ENCODE measurements at places on chromosomes 7 and 10.

DNA sequence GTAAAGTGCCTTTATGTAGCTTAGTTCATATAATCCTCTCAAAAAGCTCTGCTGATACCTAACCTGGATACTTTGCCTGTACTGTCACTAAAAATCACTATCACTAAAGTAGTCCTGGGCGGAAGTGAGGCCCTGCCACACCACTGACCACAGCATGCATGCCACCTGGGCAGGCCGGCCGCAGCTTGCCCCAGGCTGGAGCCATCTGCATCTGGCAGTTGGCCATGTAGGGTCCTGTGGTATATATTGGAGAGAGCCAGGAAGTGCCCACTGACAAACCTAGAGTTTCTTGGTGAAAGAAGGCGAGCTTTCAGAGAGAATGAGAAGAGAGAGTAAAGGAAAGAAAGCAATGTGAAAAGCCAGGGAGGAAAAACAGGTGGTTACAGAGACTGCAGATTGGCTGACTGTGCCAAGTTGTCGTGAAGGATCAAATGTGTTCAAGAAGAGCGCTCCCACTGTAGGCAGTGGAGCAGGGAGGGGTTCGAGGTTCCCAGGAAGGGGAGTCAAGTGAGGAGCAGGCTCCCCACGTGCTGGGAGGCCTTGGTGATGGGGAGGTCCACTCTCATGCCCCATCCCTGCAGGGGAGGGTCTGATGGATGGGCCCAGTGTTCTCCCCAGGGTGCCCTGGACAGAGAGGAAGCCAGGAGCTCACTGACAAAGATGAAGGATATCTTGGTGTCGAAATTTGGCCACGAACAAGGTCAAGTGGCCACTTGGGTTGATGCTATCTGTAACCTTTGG, 13.6 kb downstream of the LOXL4 start:
- DNase-seq = no peak

GRCh38 chr7:100079024-100079560, 2.4 kb downstream of the ZNF3 start:
- no peak for DNase-seq

- peak; percentile 16 for DNase-seq
These were observed 129.1 kb upstream of the ITGB1 start for GRCh38 chr10:33087152-33087551.

GRCh38 chr7:137572056-137572784, 228.7 kb upstream of the PTN start:
- peak; percentile 42 for DNase-seq

- no peak for DNase-seq
These were observed 177.0 kb downstream of the REEP3 start for GRCh38 chr10:63697956-63698786.

DNA sequence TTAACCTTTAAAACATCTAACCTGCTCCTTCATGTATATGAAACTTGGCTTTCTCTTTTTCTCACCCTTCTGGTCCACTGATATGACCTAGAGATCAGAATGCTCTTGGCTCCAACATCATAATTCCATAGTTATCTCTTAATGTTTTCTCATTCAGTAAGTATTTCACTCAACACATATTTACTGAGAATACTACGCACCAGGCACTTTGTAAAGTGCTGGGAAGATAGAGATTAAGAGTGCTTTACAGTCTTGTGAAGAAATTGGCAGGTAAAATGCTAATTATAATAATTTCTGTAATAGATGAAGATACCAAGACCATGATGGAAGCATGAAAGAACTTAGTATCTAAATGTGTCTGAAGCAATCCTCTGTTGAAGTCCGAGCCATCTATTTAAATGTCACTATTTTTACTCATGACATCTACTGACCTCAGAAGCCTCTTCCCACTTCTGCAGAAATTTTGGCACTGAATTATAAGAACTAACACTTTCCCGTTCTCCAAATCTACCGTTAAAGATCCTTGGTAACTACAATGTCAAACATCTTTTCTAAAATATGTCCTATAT, 116.2 kb downstream of the HBP1 start:
- no peak for DNase-seq

- DNase-seq = no peak
These were observed 15.5 kb downstream of the RPP38 start for GRCh38 chr10:15112657-15113056.

- no peak for DNase-seq
These were observed 1.5 kb downstream of the IFIT1 start for GRCh38 chr10:89393898-89394297.

DNA sequence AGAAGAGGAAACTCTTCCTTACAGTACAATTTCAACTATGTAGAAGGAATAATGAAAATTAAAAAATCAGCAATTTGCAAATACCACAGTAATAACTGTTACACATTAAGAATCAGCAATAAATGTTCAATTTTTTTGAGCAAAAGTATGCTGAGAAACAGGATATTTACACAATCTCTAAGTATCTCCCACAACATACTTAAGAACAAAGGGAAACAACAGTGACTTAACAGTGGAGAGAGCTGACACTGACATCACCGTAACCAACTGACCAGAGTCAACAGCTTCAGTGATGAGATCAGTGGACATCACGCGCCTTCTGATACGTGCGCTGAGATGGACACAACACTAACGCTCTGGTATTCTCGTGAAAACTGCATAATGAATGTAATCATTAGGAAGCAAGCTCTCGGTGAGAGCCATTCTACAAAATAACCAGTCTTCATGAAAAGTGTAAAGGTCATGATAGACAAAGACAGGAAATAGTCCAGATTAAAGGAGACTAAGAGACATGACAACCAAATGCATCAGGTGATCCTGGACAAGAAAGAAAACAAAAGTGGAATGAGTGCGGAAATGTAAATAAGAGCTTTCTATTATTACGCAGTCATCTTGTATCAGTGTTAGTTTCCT, 82.6 kb downstream of the PIP4K2A start:
- peak; percentile 63 for DNase-seq

GRCh38 chr7:126083014-126083413, 1153.4 kb upstream of the POT1 start:
- DNase-seq = no peak

DNA sequence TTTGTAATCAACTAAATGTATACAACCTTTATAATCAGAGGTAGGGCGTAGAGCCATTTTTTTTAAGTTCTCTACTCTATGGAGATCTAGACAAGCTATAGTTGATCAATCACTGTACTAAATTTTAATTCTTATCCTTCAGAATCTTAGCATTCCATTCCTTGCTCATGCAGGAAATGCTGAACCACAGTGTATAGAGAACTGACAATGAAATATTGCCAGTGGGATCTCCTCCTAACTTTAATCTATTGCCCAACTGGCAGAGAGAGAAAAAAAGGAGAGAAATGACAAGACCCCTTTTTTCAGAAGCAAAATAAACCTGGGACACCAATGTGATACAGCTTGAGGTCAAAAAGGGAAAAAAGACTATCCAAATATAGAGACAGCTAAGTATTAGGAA, 26.4 kb upstream of the PPP3CB start:
- no peak for DNase-seq

DNA sequence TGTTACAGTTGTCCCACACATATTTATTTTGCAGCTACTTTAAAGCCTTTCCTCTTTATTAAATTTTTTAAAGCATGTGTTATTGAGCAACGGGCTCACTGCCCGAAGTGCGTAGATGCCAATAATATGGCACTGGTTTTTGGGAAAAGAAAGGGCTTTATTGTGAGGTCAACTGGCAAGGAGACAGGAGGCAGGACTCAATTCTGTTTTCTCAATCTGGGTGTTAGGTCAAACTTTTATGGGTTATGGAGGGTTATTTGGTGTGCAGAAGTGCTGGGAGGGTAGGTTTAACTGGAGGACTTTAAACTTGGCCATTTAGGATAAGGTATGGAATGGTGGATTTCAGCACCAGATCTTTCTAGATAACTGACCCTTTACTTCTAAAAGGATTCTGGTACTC, 183.6 kb downstream of the LRRC4 start:
- no peak for DNase-seq

GRCh38 chr10:112059220-112059619, 124.3 kb downstream of the GPAM start:
- no peak for DNase-seq

DNA sequence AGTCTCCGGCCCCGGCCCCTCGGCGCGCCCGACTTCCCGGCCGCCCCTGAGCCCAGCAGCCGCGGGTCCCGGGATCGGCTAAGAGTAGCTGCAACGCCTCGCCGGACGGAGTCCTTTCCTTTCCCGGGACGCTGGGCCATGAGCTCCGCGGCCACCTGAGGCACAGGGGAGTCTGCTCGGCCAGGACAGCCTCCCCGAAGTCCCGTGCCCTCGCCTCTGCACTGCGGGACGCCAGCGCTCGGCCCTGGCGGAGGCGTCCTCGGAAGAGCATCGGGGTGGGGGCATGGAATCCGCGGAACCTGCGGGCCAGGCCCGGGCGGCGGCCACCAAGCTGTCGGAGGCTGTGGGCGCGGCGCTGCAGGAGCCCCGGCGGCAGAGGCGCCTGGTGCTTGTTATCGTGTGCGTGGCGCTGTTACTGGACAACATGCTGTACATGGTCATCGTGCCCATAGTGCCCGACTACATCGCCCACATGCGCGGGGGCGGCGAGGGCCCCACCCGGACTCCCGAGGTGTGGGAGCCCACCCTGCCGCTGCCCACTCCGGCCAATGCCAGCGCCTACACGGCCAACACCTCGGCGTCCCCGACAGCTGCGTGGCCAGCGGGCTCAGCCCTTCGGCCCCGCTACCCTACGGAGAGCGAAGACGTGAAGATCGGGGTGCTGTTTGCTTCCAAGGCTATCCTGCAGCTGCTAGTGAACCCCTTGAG, 502 bp downstream of the SLC18A3 start:
- no peak for DNase-seq

- peak; percentile 14 for DNase-seq
These were observed 58.9 kb downstream of the POLL start for GRCh38 chr10:101529207-101529606.

GRCh38 chr7:5349437-5350173, 66.9 kb downstream of the SLC29A4 start:
- no peak for DNase-seq

GRCh38 chr7:65967361-65968155, 14.5 kb downstream of the GUSB start:
- no peak for DNase-seq

GRCh38 chr7:35900651-35901050, 99.8 kb downstream of the SEPTIN7 start:
- no peak for DNase-seq

- peak; percentile 5 for DNase-seq
These were observed 180.2 kb upstream of the FZD1 start for GRCh38 chr7:91083855-91084644.

DNA sequence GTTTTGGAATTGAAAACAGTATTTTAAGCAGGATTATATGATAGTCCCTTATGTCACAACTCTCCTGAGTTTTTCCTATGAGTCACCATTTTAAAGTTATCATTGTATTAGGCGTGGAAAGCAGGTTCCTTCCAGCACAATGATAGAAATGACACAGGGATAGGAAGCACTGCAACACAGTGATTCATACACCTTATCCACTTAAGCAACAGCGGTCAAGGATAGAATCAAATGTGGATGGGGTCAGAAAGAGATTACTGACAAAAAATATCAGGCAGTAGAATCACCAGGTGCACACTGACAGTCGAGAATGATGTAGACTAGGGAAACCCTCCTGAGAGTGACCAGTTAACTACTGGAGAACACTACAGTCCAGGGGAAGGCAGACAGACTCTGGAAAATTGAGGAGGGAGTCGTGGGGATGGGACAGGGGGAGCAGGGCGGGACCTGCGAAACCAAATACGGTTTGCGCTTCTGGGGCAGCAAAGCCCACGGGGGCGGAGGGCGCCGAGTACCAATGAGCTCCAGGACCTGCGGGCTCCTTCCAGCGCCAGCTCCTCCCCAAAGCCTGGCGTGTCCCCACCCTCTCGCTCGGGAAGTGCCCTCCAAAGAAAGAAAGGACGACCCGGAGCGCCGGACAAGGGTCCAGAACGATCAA, 479 bp downstream of the PNPLA8 start:
- DNase-seq = peak; percentile 61

DNA sequence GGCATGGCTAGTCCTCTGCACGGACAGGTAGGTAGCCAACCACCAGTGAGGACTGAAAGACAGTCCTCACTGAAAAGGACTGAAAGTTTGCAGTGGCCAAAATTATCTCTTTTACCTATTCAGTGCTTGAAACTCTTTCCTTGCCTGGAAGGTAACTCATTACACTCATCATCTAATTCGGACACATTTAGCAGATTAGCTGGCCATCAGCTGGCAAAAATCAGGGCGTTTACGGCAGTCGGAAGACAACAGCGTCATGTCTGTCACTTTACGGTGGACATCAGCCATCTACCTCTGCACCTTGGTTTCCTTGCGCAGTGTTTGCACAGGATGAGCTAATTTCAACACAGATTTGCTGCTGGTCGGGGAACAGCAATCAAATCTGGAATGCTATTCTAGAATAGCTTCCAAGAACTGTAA, 740 bp downstream of the ANXA7 start:
- DNase-seq = no peak

- DNase-seq = no peak
These were observed 673.4 kb downstream of the AUTS2 start for GRCh38 chr7:70271617-70272081.

GRCh38 chr10:71473671-71474599, 77.2 kb downstream of the CDH23 start:
- DNase-seq = no peak

DNA sequence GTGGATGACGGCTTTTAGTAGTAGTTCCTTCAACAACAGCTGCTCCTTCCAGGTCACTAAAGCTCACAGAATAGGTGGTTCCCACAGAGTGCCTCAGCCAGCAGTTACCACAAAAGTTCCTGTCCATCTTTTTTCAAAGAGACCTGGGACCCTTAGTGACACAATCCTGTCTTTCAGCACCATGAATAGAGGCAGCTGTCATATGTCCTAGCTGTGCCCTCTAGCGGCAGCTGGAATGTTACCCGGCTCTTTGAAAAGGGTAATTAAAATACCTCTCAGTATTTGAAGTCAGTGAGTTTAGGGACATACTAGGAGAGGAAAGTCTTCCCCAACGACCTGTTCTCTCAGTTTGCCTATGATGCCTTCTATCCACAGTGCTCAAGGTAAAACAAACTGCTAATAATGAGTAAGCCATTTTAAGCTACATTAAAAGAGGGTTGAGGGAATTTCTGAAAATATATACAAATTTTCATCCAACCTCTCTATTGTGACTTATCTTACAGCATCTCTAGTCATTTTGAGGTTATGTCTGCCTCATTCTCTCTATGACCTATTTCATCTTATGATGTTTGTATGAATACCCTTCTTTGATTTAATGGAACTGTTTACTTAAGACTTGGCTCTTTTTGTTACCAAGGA, 290.8 kb downstream of the NXPH1 start:
- peak; percentile 1 for DNase-seq

- DNase-seq = no peak
These were observed 27.7 kb downstream of the PLXNA4 start for GRCh38 chr7:132548489-132549078.
